A549 (cell line): ENCODE measurements at places on chromosomes 1 and 21. TPM values are rescaled to one million over a fixed set of nuclear protein-coding genes. Genes with fewer than 3 reads are reported as not detected.

- DNase-seq: no peak
Measured at GRCh38 chr1:150267896-150268295, 920 bp downstream of the APH1A start.

DNA sequence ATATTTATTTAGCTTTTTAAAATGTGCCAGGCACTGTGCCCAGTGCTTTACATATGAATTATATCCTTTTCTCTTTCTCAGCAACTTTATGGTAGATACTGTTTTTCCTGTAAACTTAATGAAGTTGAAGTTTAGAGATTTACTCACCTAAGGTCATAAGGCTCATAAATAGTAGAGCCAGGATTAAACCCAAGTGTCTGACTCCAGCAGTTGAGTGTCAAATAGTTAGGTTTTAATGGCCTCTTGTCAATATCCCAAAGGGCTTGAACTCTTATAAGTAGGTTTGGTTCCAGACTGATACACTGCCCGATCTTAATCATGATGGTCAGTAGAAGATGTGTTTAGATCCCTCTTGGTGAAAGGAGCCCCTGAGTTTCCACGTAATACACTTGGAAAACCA lies 37.8 kb downstream of the RABGAP1L start:
- DNase-seq: no peak

- DNase-seq: no peak
Measured at GRCh38 chr21:45282283-45283034, 5.2 kb downstream of the POFUT2 start.

- DNase-seq: no peak
Measured at GRCh38 chr1:26335774-26336476, 18.0 kb downstream of the CRYBG2 start.

DNA sequence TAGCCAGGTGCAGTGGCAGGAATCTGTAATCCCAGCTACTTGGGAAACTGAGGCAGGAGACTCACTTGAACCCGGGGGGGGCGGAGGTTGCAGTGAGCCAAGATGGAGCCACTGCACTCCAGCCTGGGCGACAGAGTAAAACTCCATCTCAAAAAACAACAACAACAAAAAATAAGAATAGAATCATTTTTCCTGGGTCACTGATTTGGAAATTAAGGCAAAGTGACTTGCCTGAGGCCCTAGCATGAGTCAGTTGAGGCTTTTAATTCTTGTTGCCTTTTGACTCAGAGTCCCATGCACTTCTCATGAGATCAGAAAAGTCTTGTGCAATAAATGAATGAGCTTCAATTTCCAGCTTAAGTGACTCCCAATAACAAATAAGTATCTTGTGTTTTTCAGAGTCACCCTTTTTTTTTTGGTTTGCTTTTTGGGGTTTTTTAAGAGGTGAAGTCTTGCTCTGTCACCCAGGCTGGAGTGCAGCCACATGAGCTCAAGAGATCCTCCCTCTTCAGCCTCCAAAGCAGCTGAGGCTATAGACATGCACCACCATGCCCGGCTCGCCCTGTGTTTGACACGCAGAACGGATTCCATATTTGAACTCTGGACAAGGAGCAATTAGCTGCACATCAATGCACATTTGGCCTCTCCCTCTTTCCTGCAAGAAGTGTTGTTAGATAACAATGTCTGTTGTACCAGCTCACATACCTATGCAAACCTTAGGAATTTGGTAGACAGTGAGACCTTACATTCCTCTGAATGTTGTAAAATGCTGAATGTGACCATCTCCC lies 3.4 kb upstream of the PLEKHM2 start:
- peak; percentile 48 for DNase-seq

- DNase-seq: no peak
Measured at GRCh38 chr1:45998020-45998617, 134.3 kb downstream of the PIK3R3 start.

GRCh38 chr1:106746448-106747085 lies 309.9 kb upstream of the PRMT6 start:
- no peak for DNase-seq

GRCh38 chr1:172105230-172105629 lies 263.9 kb downstream of the DNM3 start:
- no peak for DNase-seq

DNA sequence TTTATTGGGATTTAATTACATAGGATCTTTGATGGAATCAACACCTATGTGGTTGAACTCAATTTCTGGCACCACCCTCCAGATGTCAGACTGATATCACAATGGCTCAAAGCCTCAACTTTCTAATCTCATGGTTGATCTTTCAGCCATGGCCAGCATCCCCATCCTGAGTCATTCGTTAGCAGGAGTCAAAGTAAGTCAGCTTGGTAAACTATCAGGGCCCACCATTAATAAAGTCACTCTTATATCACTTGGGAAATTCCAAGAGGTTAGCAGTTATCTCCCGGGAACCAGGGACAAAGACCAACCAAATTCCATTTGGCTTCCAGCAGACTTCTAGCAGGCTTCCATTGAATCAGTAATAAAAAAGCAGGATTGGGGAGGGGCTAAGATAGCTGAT lies 50.7 kb upstream of the TNFSF4 start:
- DNase-seq: no peak

DNA sequence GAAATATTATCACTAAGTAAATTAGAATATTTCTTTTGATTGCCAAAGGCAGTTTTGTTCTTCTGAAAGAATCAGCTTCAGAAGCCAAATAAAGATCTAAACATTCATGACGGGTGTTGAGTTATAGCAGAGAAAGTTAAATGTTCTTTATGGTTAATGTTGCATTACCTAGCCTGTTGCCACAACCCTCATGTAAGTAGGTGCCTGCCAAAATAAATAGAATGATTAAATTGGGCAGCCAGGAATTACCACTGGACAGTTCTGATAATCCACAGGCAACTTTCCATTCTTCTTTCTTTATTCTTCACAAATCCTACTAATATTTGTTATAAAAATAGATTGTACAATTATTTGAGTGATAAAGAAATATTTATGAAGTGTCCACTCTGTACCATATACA lies 217.9 kb upstream of the NRIP1 start:
- no peak for DNase-seq

GRCh38 chr1:81921851-81922462 lies 121.2 kb downstream of the ADGRL2 start:
- DNase-seq: no peak

GRCh38 chr1:53799141-53799540 lies 39.0 kb downstream of the NDC1 start:
- no peak for DNase-seq

DNA sequence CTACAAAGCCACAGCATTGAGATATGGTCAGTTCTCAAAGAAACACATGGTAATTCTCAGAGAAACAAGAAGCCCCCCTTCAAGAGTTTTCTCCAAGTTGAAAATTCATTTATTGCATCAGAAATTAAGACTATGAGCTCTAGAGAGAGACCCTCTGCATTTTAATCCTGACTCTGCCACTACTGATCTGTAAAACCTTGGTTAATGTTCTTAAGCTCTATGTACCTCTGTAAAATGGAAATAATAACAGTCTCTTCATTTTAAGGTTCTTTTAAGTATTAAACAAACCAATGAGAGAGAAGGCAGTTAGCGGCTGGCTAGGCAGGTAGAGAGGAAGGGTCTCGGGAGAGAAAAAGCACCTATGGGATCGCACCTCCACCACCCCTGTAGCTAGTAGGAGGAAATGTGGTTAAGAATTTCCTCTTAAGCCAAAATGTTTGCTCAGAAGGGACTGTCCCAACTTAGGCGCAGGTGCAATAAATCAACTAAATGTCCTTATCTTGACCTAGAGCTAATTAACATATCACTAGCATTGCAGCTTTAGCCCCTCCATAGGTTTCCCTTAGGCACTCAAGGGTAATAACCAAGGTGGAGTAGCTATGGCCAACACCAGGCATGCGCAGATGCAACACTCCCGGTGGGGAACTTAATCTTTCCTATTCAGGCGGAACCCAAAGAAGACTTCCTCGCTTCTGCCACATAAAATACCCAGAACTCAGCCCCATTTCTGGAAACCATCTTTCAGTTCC lies 1685.4 kb downstream of the MRPL39 start:
- DNase-seq: no peak

GRCh38 chr1:153778051-153778823 lies 3.0 kb downstream of the SLC27A3 start:
- no peak for DNase-seq

The SYT6 gene
- 0.49 to 1.1 TPM (median 0.60 TPM) in 3 replicates for polyA plus RNA-seq

The VHLL gene
- not detected in 3 replicates for polyA plus RNA-seq

The SIK1 gene
- polyA plus RNA-seq: 12.2 to 17.7 TPM (median 14.0 TPM) in 3 replicates

The MPL gene
- polyA plus RNA-seq: not detected in 3 replicates

The COL16A1 gene
- 8.1 to 11.1 TPM (median 10.4 TPM) in 3 replicates for polyA plus RNA-seq
